Left hindlimb (tissue), 1 donor: ENCODE measurements at places on chromosomes 11 and 22.

DNA sequence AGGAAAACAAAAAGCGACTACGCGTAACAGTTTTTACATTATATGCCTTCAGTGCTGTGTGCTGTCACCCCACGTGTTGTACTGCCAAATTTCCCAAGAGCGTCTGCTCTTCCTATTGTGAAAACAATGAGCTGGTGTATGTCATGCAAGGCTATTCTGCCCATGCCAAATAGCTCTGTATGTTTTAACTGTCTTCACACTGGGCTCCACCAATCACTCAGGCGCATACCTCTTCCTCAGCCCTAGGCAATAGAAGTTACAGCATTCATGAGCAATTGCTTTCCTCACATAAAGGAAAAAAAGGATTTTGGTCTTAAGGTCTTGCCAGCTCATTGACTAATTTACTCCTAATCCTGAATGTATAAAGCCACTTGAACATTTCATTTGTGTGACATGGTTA is 606.8 kb downstream of the NTM start:
- DNase-seq: no peak

DNA sequence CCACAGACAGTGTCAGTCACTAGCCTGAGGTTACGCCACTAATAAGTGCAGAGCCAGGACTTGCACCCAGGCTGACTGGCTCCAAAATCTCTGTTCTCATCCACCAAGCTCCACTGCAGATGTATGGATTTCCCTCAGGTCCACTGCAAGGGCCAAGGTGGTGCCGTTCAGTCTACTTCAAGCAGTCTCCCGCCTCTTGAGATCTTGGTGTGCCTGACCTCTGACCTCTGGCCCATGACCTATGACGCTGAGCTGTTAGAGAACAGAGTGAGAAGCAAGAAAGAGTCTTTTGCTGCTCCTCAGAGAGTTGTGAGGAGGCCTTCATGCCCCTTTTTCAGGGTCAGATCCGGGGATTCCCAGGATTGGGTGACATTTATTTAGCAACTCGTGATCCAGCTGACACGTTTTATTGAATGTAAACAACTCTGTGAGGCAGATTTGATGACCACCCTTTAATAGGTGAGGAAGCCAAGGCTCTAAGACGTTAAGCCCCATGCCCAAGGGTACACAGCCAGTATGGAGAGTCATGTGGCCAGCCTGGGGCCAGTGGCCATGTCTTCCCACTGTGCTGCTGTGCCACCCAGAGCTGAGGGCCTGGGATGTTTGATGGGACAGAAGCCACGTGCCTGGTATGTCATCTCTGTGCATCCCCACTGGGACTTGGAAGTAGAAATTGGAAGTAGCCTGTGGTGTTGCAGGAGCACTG is 25.2 kb downstream of the DCPS start:
- DNase-seq: peak; percentile 14

DNA sequence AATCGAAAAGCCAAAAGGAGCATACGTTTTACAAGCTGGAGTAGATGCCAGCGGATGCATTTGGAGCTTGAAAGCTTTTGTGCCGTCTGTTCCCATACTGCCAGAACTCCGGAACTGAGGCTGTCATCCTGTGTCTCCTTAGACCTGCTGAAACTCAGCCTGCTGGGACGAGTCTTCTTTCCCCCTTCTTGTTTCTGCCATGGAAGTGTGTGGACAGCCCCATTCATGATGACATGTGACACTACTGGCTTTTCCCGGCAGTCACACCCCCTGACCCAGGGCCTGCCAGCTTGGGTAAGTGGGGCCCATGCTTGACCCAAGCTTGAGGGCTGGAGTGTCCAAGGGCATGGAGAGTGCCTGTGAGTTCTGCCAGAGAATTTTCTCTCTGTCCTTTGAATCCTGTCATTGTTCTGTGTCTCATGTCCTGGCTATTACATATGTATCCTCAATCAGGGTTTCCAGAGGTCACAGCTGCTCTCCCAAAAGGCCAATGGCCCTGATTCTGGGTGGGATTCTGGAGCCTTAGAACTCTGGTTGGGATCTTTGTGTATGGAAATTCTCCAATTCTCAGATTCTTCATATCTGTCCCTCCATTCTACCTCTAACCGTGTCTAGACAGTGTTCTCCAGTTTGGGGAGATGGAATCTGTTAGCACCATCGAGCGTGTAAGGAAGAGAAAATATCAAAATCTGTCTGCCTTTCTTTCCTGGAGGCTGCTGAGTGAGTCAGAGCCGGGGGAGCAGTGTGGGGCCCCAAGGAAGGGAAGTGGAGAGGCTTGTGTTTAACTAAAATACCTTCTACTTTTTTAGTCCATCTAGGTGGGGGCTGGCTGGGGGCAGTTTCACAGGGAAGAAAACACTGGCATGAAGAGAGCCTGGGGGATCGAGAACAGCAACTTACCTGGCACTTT is 73.2 kb downstream of the KIAA1671 start:
- DNase-seq: peak; percentile 54

- peak; percentile 41 for DNase-seq
These were observed 796 bp downstream of the TIMP3 start for GRCh38 chr22:32802237-32802765.

- DNase-seq: no peak
These were observed 40.0 kb upstream of the FIBIN start for GRCh38 chr11:26953770-26954392.

DNA sequence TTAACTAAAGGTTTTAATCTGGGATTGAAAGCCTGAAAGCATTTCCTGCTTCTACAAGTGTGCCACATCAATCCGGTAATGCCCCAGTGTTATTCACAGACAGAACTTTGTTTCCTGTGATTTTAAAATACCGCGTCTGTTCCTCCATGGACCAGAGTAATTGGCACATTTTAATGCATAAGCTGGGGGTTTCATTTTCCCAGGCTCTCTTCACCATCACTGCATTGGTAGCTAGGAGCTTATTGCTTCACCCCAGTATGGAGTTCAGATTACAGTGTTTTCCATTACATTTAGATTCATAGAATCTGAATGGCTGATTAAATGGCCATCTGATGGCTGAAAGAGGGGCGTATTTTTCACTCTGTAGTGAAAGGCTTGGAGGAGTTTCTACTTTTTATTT is 25.7 kb upstream of the CRTAM start:
- no peak for DNase-seq

- no peak for DNase-seq
These were observed 101.0 kb upstream of the PARVA start for GRCh38 chr11:12276356-12276755.

GRCh38 chr11:119338318-119338890 is 2.3 kb downstream of the C1QTNF5 start:
- peak; percentile 87 for DNase-seq

DNA sequence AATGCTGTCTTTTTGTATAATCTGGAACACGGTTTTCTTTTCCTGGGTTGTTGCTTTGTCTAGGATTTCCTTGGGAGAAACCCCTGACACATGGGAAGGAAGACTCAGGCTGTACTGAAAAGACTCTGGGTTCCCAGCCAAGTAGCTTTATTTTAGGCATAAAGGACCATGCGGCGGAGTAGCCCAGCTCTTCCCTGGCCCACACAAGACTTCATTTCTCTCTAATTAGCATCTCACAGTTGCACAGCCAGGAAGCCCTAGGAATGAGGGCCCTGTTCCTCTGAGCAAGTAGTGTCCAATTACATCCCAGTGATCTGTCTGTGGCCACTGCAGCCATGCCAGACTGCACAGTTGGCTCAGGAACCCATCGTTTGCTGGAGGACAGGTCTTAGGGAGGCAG is 319.5 kb downstream of the TENM4 start:
- no peak for DNase-seq

GRCh38 chr11:24078018-24078417 is 418.8 kb upstream of the LUZP2 start:
- no peak for DNase-seq
